ENCODE measurements at places on chromosomes 13 and 19.
A peak's percentile ranks its signal among the peaks of the same experiment; 100 is the strongest.

DNA sequence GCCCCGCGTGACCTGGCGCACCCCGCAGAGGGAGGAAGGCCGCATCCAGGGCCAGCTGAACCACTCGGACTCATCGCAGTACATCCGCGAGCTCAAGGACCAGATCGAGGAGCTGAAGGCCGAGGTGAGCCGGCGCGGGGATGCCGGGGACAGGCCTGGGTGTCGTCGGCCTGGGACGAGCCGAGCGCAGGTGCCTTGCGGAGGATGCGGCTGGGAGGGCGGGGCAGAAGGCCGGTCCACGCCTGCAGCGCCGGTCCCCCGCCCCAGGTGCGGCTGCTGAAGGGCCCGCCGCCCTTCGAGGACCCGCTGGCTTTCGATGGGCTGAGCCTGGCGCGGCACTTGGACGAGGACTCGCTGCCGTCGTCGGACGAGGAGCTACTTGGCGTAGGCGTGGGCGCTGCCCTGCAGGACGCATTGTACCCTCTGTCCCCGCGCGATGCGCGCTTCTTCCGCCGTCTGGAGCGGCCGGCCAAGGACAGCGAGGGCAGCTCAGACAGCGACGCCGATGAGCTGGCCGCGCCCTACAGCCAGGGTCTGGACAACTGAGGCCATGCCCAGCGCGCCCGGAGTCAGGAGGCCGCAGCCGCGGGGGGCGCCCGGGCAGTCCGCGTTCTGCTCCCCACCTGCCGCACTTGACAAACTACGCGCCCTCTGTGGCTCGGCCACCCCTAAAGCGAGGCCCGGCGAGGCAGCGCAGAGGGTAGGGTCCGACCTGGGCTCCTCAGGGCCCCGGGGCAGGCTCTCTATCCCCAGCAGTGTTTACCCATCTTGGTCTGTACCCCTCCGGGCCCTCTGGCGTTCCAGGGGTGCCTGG lies 10.8 kb downstream of the PRR36 start:
- no peak for DNase-seq

DNA sequence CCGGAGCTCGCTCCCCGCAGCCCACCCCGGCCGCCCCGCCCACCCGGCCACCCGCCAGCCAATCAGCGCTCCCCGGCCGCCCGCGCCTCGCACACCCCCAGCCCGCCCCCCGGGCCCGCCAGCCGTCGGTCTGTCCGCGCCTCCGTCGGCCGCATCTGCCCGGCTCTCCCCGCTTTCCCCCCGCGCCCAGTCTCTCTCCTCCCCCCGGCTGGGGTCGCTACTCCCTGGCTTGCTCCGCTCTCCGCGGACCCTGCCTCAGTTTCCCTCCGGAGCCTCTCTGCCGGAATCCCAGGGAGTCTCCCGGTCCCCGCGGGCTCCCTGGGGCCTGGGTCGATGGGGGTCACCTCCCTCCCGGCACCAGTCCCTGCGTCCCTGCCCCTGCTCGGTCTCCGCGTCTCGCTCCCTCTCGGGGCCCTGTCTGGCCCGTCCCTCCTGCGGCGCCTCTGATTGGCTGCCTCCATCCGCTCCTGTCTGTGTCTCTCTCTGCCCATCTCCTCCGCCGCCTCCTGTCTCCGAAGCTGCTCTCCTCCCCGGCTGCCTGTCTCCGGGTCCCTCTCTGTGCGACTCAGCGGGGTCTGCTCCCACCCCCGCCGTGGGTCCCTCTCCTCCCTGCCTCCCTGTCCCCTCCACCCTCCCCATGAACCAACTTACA lies 484 bp downstream of the IL11 start:
- peak; percentile 85 for DNase-seq

GRCh38 chr13:92255526-92255925 lies 857.1 kb downstream of the GPC5 start:
- DNase-seq = peak; percentile 15

GRCh38 chr19:12117201-12117970 lies 22.8 kb downstream of the ZNF20 start:
- DNase-seq = no peak

GRCh38 chr19:18091217-18091608 lies 4.5 kb upstream of the IL12RB1 start:
- no peak for DNase-seq

- DNase-seq = no peak
Measured at GRCh38 chr13:45456196-45456972, 8.4 kb upstream of the COG3 start.

- no peak for DNase-seq
Measured at GRCh38 chr13:41722684-41723535, 238.0 kb downstream of the VWA8 start.

DNA sequence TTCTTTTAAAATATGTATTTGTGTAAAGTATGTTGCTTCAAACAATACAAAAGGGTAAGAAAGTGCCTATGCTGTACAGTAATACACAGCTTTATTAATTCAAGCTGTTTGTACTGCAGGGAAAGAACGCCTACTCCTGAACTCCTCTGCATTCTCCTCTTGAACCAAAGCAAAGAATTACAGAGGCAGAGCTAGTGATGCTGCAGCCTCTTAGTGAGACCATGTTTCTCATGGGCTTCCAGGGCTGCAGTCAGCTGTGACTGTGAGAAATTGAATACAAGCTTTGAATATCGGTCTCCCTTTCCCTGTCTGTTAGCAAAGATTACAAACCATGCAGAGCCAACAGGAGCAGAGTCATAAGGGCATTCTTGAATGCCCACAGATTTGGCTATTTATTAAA lies 248.5 kb downstream of the SLITRK1 start:
- no peak for DNase-seq

GRCh38 chr19:29561601-29562000 lies 35.8 kb downstream of the VSTM2B start:
- no peak for DNase-seq

DNA sequence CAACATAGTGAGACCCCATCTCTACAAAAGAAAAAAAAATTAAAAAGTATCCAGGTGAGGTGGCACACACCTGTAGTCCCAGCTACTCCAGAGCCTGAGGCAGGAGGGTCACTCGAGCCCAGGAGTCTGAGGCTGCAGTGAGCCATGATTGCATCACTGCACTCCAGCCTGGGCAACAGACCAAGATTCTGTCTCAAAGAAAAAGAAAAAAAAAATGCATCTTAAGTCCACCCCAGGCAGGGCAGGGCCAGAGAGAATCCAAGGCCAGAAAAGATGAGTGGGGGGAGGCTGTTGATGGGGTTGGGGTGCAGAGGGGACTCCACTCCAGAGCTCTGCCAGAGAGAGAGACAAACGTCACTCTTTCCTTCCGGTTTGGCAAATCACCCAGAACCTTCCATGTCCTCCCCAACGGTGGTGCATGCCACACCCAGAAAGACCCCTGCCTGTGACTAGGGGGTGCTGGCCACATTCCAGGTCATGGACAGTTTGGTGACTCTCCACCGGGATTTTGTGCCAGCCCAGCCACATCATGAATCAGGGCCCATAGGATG lies 431 bp downstream of the FUT3 start:
- peak; percentile 63 for DNase-seq

DNA sequence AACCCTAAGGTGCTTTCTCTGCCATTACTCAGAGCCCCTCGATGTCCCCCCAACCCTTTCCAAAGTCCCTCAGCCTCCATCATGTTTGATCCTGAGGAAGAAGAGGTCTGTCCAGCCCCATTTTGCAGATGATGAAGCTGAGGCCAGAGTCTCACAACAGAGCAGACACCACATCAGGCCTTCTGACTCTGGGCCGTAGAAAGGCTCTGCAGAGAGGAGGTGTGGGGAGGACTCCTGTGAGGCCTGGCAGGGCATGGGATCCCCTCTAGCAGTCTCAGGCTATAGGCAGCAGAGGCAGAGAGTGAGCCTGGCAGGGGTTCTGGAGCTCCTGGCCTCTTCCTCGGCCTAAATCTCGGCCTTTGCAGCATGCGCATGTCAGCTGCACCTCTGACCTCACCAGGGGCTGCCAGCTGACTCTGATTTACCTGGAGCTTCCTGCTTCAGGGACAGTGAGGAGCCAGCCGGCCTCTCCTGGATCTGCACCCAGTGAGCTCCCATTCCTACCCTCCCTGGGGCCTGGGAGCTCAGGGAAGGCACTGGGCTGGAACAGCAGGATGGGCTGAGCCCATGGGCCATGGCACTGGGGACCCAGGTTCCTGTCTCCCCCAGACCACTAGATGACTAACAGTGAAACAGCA lies 41.7 kb upstream of the VSTM2B start:
- no peak for DNase-seq

DNA sequence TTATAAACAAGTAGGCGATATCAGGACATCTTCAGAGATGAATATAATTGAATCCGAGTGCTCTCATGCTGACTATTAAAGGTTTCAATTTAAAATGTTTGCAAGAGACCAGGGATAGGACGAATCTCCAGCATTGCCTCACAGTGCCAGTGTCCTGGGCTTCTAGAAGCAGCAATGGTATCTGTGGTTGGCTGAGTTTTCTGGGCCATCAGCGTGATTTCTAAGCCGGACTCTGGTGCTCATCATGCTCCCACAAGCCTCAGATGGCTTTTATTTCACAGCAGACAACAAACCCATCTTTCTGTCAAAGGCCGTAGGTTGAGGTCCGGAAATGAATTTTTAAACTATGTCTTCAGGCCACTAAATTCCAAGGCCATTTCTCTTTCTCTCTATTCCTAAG lies 187.7 kb downstream of the FOXO1 start:
- DNase-seq = no peak

DNA sequence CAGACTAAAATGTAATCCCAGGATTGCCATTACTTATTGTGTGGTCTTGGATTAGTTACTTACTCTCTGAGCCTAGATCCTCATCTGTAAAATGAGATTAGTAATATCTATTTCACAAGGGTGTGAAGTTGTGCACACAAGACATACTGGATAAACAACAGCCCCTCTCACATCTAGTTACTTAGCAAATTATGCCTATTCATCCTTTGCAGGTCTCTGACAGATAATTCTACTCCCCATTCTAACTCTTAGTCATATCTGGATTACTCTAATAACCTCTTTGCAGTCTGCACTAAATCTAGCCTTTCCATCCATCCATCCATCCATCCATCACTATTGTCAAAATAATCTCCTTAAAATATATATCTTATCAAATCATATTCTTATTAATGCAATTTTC lies 12.4 kb downstream of the MTRF1 start:
- DNase-seq = no peak

DNA sequence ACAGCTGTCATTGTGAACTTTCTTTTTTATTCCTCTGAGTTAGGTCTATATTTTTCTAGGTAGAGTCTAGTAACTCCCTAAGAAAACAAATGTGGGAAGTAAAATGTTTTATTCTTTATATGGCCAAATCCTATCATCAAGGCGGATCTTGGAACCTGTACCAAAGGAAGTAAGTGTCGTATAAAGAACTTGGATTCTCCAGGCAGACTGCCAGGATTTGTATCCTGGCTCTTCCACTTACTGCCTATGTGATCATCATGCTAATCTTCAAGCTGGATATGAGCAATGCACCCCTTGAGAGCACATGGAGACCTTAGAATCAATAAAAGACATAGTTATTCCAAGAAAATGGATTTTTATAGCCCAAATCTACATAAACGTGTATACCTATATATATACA lies 286.5 kb downstream of the PCDH17 start:
- DNase-seq = peak; percentile 1

- DNase-seq = peak; percentile 32
Measured at GRCh38 chr19:19259741-19260140, 13.4 kb downstream of the TM6SF2 start.

- DNase-seq = no peak
Measured at GRCh38 chr19:12868540-12869112, 12.6 kb downstream of the DNASE2 start.

GRCh38 chr19:47093841-47094240 lies 19.7 kb downstream of the ZC3H4 start:
- DNase-seq = no peak

DNA sequence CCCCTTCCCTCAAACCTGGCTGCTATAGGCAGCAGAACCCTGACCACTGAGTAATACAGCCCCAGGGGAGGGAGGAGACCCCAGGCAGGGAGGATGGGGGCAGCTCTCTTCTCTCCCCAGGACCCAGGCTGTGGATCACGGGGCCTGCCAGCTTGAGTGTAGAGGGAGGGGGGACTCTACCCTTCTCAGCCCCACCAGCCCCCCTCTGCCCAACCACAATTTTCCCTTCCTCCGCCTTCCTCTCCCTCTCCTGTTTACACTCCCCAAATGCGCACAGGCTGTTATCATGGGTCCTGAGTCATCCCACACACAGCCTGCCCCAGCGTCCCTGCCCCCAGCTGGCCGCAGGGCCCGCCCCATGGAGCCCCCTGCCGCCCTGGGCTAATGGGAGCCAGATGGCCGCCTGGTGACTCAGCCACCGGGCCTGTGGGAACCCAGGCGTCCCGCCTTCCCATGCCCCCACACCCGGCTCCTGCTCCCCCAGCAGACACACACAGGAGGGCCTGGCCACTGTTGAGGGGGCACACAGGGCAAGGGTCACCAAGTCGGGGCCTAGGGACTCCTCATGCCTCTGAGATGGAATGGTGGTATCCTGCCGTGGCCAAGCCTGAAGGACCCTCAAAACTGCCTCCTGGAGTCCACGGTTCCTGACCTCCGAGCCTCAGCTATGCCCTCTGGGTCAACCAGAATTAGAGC lies 13.6 kb downstream of the CCDC97 start:
- DNase-seq = peak; percentile 100

GRCh38 chr19:19179548-19180441 lies 9.7 kb upstream of the MEF2B start:
- DNase-seq = no peak
